Testis (tissue), 5 donors: ENCODE measurements at places on chromosomes 3 and 15.
A peak's percentile ranks its signal among the peaks of the same experiment; 100 is the strongest.

- DNase-seq: no peak
These were observed 60.3 kb upstream of the MBNL1 start for GRCh38 chr3:152208439-152208838.

- no peak for DNase-seq
These were observed 2.3 kb downstream of the FBN1 start for GRCh38 chr15:48643206-48643605.

GRCh38 chr3:264394-265156 is 68.0 kb downstream of the CHL1 start:
- DNase-seq: no peak

DNA sequence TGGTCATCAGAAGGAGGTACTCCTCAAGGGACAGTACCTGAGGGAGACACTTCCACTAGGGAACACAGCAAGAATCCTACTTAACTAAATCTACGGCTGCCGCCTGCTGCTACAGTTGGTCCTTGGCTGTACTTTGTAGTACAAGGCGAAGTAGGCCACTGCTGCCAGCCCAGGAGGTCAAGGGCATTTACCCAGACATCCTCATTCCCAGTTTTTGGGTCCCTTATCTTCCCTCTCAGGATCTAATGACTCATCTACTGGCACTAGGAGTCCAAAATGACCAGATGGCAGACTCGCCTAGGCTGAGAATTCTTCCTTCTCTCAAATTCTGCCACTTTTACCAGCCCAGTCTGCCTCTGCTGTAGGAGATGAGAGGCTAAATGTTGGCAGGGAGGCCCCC is 27.1 kb upstream of the LAMP3 start:
- no peak for DNase-seq

GRCh38 chr3:38110314-38111050 is 26.4 kb downstream of the ACAA1 start:
- no peak for DNase-seq

DNA sequence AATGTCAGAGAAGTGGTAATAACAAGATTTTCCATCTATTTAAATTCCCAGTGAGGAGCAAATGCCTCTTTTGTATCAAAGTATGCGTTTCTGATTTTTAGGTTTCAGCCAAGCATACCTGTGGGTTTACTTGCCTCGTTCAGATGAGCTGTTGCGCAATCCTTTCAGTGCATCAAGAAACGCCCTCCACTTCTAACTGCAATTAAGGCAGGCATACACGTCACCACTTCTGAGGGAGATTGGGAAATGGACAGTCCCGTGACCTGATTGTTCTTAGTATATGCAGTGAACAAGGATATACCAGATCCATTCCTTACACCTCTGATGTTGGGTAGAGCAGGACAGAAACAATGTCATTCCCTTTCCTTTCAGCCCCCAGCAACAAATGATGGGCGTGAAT is 219.0 kb downstream of the ITPR1 start:
- DNase-seq: no peak

DNA sequence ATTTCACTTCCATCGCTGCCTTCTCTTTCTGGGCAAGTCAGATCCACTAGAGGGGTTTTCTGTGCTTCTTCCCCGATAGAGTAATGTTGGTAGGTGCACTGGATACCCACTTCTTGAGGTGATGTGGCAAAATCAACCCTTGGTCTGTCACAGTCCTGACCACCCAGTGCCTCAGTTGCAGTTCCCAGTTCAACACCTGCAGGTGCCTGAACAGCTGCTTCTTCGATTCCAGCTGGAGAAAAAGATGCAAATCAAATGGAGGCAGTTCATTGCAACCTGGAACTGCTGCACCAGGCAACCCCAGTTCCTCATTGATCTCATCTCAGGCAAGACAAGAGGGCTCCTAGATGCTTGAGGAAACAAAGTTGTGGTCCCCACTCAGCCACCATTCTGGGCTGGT is 186.6 kb downstream of the UBE2E2 start:
- DNase-seq: no peak

GRCh38 chr15:61248790-61249189 is 19.7 kb upstream of the RORA start:
- DNase-seq: no peak

GRCh38 chr3:34346656-34347055 is 548.2 kb downstream of the PDCD6IP start:
- no peak for DNase-seq

DNA sequence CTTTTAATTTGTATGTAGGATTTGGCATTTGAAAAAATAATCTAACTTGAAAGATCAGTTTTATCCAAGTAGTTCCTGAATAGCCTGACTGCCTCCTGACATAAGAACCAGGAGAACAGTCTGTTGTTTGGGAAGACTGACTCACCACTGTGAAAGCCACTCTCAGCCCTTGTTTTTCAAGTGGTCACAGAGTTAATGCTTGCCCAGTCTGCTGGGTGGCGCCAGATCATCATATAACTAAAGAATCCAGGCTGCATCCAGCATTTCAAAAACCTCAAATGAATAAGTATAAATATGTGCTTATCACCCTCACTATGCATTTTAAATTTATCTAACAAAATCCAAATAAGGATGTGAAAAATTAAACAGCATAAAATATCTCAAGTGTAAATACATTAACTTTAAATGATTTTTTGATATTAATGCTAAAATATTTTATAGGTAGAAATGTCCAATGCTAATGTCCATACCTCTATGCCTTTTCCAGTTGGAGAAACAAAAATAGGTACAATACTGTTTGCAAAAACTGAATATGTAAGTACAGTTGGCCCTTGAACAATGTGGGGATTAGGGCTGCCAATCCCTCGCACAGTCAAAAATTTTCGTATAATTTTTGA is 26.9 kb upstream of the ZBBX start:
- peak; percentile 57 for DNase-seq

GRCh38 chr15:69554279-69554961 is 101.8 kb downstream of the RPLP1 start:
- DNase-seq: no peak

DNA sequence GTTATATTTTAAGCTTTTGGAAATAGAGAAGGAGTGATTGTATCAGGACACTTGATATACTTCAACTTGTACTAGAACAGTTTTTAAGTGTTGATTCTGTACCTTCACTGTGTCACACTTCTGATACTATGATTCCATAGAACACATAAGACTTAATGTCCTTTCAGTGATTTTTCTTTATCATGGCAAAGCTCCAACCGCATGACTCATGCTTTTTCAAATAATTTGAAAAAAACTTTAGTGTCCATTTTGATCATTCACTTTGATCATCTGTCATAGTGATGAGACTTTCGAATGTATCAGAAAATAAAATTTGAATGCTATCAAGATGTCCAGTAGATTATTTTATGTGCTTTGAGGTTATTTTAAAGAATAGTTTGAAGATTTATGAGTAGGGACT is 32.0 kb downstream of the AP4E1 start:
- DNase-seq: no peak

DNA sequence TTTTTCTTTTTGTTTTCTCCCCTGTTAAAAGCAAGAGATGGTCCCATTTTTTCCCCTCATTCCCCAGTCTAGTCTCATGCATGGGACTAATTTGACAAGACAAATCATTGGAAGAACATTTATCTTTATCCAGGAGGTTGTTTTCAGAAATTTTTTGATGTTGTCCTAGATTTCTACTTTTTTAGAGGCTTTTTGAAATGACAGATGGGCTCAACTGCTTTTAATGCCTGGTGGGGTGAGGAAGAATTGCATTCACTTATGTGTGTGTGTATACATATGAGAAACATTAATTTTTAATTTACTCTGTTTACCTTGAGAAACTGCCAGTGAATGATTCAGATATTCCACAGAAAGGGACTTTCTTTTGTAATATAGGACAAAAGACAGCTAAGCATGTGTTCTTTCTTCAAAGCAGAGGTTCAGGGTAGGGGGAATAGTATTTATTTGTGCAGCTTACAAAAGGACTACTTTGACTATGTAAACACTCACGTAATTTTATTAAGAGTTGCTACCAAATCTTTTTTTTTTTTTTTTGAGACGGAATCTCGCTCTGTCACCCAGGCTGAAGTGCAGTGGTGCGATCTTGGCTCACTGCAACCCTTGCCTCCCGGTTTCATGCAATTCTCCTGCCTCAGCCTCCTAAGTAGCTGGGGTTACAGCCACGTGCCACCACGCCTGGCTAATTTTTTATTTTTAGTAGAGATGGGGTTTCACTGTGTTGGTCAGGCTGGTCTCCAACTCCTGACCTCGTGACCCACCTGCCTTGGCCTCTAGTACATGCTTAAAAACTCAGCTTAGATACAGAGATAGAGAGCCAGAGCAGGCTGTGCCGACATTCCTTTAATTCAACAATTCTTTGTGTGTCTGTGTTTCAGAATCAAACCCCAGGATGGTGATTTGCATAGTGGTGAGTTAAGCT is 130.1 kb upstream of the RARB start:
- DNase-seq: no peak

DNA sequence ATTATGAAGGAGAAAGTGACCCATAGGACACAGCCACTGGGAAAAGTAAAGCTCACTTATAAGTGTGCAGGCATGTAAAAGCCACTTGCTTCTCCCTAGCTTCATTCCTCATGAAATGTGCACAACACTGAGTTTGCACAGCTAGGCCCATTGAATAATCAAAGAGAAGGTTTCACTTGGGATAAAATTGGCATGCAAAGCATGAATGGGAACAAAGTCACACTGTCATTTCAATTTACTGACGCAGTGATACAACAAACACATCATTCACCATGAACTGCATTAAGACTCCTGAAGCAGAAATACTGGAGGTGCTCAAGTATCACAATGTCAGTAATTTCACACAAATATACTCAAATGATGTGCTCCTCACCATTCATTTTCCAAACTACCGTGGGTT is 61.1 kb downstream of the KCNMB2 start:
- DNase-seq: no peak

DNA sequence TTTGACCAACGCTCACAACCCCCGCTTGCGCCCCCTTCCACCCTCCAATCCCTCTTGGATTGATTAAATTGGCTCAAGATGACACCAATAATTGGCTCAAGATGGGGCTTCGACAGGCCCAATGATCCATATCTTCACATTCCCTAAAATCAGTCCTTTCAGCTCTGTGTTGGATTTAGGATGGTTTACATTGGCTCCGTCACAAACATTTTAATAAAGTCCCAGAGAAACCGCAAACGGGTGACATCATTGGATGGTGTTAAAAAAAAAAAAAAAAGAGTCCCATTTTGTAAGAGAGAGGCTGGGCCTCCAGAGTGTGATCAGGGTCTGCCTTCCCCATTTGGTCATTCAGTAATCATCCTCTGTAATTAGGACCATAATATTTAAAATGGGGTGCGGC is 113.4 kb upstream of the MRPS22 start:
- DNase-seq: no peak

DNA sequence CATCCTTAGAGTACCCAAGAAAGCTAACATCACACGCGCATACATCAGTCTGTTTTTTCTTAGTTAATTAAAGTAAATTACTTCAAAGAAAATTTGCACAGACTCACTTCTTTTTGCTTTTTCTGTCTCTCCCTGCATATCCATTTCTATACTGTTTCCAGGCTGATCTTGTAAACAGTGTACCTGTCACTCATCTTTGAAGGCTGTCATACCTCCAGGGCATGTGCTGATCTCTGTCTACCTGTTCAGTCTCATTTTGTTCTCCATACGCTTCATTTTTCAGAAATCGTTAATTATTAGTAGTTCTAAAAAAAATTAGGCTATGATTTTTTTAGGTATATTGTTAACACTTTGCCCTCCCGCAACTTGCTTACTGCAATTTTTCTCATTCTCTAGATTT is 313.9 kb upstream of the ROBO2 start:
- DNase-seq: no peak

DNA sequence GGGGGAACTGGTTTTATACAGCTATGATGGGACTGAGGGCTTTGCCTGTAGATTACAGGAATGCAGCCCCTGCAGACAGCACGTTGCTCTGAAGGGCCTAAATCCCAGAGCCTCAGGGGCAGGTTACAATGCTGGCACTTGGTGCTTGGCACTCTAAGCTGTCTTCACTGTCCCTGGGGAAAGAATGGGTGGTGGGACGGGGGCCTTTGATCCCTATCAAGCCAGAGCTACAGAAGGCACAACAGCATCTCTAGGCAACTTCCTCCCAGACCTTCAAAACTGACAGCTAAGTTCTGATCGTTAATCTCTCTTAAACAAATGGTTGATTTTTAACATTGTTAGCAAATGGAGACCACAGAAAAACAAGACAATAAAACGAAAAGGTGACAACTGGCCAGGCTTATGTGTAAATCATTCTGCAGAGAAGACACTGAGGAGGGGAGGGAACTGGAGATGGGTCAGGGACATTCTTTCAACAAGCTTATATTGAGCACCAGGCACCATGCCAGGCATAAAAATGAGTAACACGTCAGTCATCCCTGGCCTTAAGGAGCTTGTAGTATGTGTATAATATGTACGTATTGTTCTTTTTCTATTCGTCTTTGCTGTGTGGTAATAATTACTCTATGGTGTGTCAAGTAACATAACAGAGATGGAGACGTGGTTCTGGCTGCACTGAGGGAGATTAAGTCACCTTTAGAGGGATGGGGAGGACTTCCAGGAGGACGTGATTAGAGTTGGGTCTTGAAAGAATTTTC is 49.1 kb downstream of the CA12 start:
- no peak for DNase-seq

GRCh38 chr15:63029676-63030075 is 12.9 kb upstream of the TPM1 start:
- no peak for DNase-seq

GRCh38 chr15:65115086-65115485 is at the start of gene UBAP1L:
Gene UBAP1L, minus strand, starts transcription at chr15:65115200. Its CDS starts 8,985 bp downstream, at chr15:65106215.
- no peak for DNase-seq

- no peak for DNase-seq
These were observed 10.0 kb downstream of the KLHDC8B start for GRCh38 chr3:49181351-49181750.

GRCh38 chr3:157045238-157045850 is 114.6 kb downstream of the CCNL1 start:
- DNase-seq: no peak

DNA sequence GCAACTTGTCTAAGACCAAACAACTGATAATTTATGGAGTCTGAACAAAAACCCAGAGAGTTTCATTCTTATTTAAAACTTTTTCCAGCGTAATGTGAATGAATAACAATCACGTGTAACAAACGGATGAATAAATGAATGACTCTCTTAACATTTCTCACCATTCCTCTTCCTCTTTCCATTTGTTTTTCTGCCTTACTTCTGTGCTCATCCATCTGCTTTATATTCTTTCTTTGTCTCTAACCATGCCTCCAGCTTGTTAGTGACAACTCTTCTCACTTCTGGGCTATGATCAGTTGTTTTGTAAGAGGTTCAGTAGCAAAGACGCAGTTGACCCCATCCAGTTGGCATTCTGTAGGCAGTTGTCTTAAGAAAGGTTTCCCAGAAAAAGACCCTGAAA is 133.7 kb upstream of the MB21D2 start:
- DNase-seq: no peak

DNA sequence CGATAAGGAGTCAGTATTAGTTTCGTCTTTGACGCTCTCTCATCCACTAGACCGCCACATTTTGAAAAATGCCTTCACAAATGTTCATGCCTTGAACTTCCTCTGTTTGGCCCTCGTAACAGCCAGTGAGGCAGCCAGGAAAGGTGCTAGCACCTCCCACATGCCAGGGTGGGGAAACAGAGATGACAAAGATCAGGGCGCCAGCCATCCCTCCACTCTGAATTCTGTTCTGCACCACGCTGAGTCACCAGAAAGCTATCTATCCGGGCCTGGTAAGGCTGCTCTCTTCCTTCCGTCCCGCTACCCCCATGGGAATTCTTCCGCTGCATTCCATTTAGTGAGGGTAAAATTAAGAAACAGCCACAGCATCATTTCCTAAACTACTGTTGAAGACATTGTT is 31.3 kb upstream of the BCL2L10 start:
- DNase-seq: no peak

GRCh38 chr3:25427942-25428788 is at the start of gene RARB:
Gene RARB, plus strand, starts transcription at chr3:25428263. Its CDS starts 469 bp downstream, at chr3:25428732.
- peak; percentile 62 for DNase-seq
